ENCODE measurements at places on chromosomes 4 and X.
A peak's percentile ranks its signal among the peaks of the same experiment; 100 is the strongest.

- peak; percentile 6 for DNase-seq
These were observed 69.5 kb downstream of the PDE5A start for GRCh38 chr4:119559044-119559647.

GRCh38 chr4:5365071-5366008, 314.1 kb downstream of the STK32B start:
- no peak for DNase-seq

- DNase-seq = no peak
These were observed 161.0 kb upstream of the FAM241A start for GRCh38 chr4:111984169-111984819.

DNA sequence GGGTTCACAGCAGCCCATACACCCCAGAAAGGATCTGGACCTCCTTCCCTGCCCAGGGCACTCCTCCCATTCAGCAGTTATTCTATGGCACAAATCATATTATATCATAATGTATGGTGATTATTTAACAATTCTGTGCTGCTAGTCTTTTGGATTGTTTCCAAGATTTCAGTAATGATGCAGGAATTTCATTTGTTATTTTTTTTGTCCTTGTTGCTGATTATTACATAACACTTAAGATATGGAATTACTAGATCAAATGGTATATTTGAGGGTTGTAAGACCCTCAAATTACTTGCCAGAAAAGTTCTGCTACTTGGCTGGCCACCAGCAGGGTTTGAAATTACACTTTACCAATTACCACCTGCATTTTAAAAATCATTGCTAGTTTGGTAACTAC, 36.4 kb downstream of the QDPR start:
- no peak for DNase-seq

GRCh38 chr4:168449719-168450452, 30.4 kb downstream of the DDX60L start:
- peak; percentile 53 for DNase-seq

DNA sequence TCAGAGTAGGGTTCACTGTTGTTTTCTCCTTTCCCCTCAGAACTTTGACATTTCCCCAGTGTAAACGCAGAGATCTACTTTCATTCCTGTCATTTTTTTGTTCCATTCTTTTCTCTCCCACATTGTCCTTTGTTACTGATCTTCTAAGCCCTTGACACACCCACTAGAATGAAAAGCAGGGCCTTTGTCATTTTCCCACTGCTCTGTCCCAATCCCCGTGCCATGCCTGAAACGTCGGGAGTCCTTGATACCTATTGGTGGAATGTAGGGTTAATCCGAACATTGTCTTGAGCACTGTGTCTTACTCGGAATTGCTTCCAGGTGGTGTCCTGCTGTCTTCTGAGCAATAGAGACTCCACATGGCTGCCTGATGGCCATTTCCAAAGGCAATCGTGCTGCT, 887.1 kb upstream of the FRG1 start:
- no peak for DNase-seq

- no peak for DNase-seq
These were observed 527.2 kb downstream of the GBA3 start for GRCh38 chr4:23219779-23220408.

DNA sequence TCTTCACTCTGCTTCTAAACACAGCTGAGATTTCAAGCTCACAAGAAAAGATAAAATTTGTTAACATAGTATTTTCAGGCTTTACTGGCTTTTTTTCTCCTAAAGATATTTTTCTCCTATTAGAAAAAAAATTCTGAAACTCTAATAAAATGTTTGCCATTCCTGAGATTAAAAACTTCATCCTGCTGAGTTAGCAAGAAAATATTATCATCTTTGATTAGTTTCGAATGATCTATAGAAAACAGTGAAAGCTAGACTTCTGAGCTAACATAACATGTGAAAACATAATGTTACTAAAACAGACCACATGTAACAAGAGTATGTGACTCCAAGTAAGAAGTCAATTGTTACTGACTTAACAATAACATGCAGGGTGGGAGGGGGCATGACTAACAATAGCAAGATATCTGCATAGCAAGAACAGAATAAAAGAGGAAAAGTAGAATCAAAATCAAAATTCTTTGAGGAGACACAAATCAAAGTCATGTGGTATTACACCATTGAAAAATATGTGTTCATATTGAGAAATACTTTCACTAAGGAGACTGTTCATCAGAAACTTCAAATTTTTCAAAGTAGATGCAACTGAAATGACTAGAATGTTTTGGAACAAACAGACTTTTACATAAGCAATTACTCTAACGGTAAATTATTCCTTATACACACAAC, 14.5 kb downstream of the TBCK start:
- DNase-seq = no peak

GRCh38 chrX:134407065-134407376, 52.9 kb upstream of the HPRT1 start:
- DNase-seq = no peak

DNA sequence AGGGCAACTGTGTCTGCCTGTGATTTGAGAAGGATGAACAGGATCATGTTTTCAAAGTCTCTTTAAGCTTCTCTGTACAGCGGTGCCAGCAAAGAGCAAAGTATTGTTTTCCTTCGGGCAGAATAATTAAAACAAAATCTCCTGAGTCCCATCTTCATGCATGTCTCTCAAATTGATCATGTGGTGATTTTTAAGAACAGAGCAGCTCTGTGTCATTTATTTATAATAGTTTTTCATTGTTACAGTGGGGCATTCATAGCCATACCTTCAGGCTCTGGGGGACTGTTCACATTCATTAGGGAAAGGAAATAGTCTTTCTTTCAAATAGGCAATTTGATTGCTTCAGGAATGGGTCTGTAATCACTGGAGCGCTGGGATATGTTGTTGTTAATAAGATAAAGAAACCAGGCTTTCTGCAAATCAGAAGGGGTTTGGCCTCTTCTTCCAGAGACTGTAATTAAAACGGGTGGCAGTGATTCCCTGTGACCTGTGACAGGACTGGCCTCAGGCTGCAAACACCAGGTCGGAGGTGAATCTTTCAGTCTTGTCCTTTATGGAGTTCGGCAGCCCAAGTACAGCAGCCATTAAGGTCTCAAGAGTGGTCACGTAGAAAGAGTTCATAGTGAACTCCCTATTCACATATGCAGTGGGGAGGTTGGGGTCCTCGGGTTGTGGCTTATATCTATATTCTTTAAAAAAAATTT, 29.3 kb upstream of the CBR4 start:
- no peak for DNase-seq

- no peak for DNase-seq
These were observed 326.5 kb upstream of the GATB start for GRCh38 chr4:152087335-152087734.

DNA sequence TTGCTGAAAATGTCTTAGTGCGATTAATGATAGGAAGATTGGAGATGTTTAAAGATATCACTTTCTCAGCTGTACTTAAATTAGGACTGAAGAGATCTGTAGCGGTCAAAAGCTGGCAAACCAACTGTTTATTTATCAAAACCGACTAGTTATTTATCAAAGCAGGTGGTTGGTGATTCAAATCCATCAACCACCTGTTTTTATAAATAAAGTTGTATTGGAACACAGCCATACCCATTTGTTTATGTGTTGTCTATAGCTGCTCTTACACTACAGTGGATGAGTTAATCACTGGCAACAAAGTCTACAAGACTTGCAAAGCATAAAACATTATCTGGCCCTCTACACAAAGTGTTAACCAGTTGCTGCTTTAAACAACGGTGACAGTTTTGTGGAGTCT, 76.8 kb downstream of the IL15 start:
- no peak for DNase-seq

DNA sequence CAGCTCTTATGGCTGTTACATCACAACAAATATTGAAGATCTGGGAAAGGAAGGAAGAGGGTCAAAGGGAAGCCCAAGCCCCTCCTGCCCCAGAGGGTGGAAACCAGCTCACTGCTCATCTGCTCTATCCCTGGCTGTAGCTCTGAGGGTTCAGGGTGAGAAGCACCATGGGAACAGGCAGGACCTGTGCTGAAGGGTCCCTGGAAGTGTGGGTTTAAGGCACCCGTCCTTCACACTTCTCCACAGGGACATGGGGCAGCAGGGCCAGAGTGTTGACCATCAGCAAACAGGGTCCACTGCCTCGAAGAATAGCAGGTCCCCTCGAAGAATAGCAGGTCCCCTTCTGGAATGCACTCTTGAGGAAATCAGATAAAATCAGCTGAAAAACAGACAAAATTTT, 4.4 kb downstream of the RTL5 start:
- DNase-seq = no peak

GRCh38 chr4:845836-846251, 19.9 kb upstream of the CPLX1 start:
- DNase-seq = no peak

DNA sequence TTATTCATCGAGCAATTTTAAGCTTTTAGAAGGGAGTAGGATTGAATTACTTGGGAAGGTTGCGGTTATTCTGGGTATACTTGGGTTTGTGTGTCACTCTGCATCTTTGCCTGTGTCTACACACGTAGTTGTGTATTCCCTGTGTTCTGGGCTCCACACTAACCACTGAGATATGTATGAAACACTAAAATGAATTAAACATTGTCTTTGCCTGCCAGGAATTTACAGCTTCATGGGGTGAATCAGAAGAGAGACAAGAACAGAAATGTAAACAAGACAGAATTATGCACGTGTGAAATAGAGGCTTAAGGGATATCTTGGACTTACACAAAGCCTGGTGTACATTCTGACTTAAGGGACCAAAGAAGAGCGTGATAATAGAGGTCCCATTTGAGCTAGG, 228.5 kb downstream of the AFF2 start:
- no peak for DNase-seq

DNA sequence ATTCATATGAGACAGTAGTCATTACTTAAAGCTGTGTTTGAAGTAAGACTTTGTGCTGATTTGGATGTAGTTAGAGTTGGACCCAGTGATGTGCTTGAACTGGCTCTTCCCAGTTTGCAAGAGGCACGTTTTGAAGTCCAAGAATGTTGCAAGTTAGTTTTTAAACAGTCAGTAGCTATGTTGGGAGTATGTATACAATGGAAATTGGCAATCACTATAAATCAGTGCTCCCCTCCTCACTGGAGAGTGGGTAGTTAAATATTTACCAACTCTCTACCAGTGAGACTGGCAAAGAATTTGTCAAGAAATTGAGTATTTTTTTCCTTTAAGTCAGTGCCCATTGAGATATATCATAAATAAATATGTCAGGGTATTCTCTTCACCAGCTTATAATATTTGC, 191.9 kb upstream of the SPRY1 start:
- no peak for DNase-seq

- no peak for DNase-seq
These were observed 21.1 kb downstream of the CPZ start for GRCh38 chr4:8613421-8614364.

- peak; percentile 15 for DNase-seq
These were observed 81.2 kb upstream of the GPM6B start for GRCh38 chrX:13898083-13898482.

- no peak for DNase-seq
These were observed 156.3 kb downstream of the BTC start for GRCh38 chr4:74638001-74638400.

DNA sequence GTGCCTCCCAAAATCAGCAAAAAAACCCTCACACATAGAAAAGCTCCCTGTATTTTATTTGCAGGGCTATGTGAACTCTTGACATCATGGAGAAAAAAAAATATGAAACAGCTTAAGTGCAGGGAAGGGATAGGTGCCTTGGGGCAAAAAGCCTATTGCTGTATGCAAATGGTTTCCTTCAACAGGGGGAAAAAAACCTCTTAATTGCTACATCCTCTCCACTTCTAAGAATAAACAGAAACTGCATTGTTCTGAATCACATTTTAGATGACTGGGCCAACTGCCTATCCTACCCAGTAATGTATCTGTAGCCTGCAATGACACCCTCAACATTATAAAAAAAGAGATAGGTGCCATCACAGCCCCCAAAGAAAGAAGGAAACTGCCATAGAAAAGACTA, 229.4 kb upstream of the GALNTL6 start:
- no peak for DNase-seq

- DNase-seq = no peak
These were observed 8.4 kb downstream of the NIPAL1 start for GRCh38 chr4:48025005-48025404.

DNA sequence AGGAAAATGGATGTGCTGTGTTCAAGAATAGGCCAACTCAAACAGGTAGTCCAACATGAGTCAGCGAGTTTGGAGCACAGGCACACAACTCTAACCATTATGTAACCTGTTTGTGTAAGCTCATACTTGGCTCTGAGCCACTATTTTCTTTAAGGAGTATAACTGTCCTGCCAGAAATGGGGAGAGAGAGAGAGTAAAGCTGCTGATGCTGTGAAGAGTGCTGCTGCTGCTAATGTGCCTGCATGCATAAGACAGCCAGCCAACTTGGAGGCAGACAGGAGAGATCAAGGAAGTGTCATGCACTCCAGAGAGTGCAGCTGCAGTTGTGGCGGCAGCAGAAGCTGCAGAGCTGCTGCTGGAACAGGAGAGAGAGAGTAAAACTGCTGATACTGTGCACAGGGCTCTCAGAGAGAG, 11.7 kb upstream of the STATH start:
- peak; percentile 13 for DNase-seq

DNA sequence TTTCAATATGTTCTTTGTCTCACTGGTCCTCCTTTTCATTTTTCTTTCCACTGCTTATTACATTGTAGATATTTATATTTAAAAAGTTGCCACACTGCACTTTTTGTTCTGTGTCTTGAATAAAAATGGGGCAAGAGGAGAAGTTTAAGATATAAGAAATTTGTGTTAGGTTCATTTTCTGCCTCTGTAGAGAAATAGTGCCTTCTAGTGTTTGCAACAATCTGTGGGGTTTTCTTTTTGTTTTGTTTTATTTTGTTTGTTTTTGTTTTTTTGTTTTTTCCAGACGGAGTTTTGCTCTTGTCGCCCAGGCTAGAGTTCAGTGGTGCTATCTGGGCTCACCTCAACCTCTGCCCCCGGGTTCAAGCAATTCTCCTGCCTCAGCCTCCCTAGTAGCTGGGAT, 20.1 kb upstream of the SMIM14 start:
- DNase-seq = no peak

DNA sequence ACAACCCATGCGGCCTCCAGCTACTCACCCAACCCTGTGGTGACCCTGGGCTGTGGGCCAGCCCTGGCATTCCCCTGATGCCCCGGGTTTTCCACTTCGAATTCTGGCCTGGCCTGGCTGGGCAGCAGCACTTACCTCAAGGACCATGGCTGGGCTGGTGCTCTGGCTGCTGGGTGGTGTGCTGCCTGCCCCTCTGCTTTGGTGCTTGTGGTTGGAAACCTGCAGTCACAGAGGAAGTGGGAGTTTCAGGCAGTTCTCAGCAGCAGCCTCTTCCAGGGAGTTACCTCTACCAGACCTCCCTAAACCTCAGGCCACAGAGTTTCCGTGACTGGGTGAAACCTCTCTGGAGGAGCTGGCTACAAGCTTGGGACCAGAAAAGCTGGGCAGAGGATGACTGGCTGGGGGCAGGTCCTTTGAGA, at the start of gene CXCR3:
Gene CXCR3 (minus strand): TSS at position 209 of the 419 bp plus-strand sequence. CDS start 62 bp downstream, at position 147.
- DNase-seq = peak; percentile 88

Measured in activated CD4-positive, alpha-beta T cell treated with anti-CD3 and anti-CD28 coated beads, Interleukin-2, Interleukin-4, amounts not matched to agents 100 ng/mL and 50 ng/mL, durations not matched to agents 16 hours and 8 hours (primary cell).